DMS 273 treated with DMSO at 0.1 percent for 48 hours (cell line): ENCODE measurements at places on chromosomes 2 and 18.

DNA sequence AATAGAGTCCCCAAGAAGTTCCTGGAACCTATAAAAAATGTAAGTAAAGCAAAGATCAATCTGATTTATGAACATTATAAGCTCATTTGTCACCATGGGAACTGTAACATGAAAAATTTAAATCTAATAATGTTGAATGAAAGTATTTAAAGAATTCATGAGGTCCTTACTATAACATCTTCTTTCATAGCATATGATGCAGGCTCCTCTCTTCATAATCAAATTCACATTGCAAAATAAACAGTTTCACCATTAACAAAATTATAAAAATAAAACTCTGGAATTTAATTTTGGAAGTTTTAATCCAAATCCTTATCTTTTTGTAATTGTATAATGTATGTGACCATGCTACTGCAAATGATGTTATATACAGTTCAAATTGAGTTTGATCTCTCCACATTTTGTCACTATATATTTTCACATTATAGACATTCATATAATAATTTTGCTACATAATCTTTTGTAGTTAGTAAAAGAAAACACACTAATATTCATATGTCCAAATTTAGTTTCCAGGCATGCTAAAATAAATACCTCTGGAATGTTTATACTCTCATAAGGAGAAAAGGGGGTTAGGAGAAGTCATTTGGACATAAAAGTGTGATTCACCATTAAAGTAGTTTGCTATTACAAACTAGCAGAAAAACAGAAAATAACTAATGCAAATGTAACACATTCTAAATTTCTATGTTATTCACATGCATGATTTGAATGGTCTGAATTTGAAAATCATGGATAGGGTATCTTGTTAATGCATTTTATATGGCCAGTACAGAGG, 954.1 kb downstream of the DSC3 start:
- no peak for DNase-seq

DNA sequence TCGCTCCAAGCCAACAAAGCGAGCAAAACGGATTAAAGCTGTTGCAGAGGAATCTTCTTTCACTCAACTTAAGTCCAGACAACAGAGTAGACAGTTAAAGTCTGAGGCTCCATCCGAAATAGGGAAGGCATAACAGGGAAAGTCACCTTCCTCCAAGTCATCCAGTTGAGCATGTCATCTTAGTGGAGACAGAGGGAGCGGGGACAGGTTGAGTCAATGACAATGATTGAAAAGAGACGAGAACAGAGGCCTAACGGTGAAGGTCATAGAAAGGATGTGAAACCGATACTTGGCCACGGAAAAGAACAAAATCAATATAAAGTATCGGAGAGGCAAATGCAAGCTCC, 455 bp downstream of the C18orf32 start:
- DNase-seq, result peak; percentile 42

GRCh38 chr2:235584638-235585007, 90.8 kb downstream of the AGAP1 start:
- DNase-seq, result no peak

DNA sequence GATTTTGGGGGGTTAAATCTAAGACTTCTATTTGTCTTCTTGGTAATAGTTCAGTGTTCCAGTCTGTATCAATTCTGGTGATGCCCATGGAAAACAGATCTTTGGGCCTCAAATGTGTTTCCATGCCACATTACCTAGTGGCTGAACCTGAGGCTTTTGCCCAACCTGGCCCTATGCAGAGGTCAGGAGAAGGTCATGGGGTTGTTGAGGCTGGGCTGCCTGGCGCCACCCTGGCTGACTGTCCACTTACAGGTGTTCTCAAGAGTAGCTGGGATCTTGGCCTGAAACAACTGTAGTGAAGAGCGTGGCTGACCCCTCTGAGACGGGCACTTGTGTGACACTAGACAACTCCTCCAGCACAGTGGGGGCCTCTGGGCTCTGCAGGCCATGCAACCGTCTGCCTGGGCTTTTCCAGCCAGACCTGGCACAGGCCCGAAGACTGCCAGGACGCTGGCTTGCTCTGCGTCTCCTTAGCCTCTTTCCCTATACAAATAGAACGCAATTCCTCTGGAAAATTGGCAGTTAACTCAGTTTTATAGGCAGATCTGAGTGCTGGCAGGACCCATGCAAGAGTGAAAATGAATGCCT, 127.8 kb downstream of the TRIM43 start:
- DNase-seq, result no peak

- DNase-seq, result no peak
Measured at GRCh38 chr2:48369971-48370370, 160.0 kb upstream of the STON1 start.

DNA sequence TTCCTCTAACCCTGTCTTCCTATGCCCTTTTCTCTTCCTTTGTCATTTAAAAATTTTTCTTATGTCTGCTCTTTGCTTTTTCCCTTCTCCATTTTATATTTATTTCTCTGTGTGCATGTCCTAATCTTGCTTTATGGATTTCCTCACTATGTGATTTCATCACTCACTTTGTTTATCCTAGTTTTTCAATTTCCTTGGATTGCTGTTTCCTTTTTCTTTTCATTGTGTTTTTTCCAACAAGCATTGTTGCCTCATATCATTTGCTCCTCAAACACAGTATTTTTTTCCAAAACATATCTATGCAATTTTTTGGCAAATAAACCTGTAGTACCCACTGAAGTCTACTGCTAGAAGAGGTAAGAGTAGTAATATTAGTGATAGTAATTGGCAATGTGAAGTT, 67.4 kb upstream of the PNPT1 start:
- no peak for DNase-seq

DNA sequence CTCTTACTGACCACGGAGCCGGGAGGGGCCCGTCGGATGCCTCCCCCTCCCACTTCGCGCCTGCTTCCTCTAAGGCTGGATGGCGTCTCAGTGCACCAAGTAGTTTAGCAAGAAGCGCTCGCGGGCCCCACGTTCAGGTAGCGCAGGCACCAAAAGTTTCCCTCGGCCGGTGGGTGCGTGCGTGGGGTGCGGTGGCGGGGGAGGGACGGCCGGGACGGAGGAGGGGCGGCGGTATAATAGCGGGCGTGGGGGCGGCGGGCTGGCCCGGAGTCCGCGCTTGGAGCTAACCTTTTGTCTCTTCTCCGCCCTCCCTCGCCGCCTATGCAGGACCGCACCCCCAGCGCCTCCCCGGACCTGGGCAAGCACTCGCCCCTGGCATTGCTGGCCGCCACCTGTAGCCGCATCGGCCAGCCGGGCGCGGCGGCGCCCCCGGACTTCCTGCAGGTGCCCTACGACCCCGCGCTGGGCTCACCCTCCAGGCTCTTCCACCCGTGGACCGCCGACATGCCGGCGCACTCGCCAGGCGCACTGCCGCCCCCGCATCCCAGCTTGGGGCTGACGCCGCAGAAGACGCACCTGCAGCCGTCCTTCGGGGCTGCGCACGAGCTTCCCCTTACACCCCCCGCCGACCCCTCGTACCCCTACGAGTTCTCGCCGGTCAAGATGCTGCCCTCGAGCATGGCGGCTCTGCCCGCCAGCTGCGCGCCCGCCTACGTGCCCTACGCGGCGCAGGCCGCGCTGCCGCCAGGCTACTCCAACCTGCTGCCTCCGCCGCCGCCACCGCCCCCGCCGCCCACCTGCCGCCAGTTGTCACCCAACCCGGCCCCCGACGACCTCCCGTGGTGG, 1.0 kb downstream of the SP5 start:
- DNase-seq, result no peak

DNA sequence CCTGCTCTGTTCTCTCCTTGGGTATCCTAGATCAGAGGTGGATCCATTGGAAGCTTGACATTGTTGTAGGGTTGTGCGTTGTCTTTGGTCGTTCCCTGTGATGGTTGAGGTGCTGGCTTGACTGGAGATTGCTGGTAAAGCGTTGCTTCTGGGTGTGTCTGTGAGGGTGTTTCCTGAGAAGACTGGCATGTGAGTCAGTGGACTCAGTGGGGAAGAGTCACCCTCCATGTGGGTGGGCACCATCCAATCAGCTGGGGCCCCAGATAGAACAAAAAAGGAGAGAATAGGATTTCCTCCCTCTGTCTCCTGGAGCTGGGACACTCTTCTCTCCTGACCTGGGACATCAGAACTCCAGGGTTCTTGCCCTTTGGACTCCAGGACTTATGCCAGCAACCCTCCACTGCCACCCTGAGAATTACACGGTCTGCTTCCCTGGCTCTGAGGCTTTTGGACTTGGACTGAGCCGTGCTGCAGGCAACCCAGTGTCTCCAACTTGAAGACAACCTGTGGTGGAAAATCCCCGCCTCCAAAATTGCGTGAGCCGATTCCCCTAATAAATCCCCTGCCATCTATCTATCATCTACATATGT, 14.8 kb upstream of the REEP1 start:
- DNase-seq, result no peak

DNA sequence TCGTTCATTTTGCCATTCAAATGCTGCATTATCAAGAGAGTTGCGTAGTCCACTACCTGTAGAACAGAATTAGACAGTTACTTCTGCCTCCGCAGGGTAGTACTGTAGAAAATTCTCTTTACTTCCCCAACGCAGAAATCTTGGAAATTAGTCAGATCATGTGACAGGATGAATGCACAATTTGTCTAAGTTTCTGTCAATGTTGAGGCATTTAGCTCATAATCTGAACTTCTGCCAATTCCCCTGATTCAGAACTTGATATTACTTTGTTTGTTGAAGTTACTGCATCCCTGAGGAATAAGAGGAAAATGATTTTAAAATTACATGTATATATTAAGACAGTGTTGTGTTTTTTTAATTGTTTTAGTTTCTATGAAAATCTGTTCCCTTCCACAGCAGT, 83.4 kb downstream of the TTC27 start:
- no peak for DNase-seq

DNA sequence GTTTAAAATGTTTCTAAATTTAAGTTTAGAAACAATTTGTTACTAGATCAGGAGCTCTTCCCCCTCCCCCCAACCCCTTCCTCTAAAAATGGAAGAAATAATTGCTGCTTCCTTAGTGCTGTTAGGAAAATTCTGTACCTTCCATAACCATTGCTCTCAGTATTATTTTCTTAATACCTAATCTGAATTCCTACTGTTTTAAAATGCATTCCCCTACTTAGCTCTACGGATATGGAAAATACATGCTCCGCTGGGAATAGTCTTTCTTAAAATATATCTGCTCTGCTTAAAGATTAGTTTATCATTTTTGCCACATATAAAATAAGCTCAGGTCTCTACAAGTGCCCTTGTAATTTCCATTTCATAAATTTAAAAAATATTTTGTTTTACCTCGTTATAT, 215.2 kb downstream of the TGIF1 start:
- DNase-seq, result no peak

- DNase-seq, result no peak
Measured at GRCh38 chr18:32772581-32773381, at the start of gene KLHL14. TSS of gene KLHL14 (minus strand) at chr18:32773023. CDS start at chr18:32770591, 2,432 bp downstream.

GRCh38 chr2:71934320-71934593, 213.4 kb downstream of the CYP26B1 start:
- DNase-seq, result no peak

DNA sequence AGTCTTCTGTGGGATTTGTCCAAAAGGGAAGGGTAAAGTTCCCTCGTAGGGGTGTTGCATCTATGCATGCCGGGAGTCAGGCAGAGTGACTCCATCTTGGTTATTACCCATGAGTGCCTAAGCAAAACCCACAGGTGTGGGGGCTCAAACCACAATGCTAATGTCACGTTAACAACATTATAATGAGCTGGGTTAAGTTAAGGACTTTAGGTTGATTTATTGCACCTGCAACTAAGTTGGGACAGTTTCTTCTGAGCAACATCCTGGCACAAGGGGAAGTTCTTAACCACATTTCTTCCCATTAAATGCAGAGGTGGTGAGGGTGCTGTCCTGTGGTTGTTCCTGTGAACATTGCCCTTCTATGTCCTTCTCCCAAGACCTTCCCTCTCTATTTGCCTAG, 1596.8 kb upstream of the SLC39A10 start:
- DNase-seq, result no peak

DNA sequence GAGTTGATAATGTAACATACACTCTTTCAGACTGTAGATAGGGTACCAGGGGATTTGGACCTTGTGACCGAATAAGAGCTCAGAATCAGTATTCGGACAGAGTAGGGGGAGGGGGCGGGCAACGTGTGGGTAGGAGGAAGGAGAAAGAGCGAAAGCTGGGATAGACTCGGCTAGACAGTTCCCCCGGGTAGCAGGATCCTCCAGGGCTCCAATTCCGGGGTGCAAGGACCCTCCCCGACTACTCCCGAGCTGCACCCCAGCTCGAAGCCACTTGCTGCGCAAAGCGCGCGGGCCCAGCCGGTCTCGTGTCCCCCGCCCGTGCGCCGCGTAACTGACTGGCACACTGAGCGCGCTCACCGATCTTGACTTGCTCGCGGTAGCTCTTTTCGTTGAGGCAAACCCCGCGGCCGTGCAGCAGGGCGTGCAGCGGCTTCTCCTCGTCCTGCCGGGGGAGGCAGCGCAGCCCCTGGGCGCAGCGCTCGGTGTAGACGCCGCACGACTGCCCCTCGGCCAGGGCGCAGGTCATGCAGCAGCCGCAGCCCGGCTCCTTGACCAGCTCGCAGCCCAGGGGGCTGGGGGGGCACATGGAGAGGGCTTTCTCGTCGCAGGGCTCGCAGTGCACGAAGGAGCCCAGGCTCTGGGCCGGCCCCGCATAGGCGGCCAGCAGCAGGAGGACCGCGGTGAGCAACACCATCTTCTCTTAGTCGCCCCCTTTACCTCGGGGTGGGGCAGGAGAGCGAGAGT, 1.1 kb downstream of the IGFBP5 start:
- DNase-seq, result peak; percentile 47

- no peak for DNase-seq
Measured at GRCh38 chr2:25587361-25587760, 86.0 kb downstream of the DTNB start.

GRCh38 chr2:102337012-102337411, 18.6 kb upstream of the IL18R1 start:
- DNase-seq, result no peak

DNA sequence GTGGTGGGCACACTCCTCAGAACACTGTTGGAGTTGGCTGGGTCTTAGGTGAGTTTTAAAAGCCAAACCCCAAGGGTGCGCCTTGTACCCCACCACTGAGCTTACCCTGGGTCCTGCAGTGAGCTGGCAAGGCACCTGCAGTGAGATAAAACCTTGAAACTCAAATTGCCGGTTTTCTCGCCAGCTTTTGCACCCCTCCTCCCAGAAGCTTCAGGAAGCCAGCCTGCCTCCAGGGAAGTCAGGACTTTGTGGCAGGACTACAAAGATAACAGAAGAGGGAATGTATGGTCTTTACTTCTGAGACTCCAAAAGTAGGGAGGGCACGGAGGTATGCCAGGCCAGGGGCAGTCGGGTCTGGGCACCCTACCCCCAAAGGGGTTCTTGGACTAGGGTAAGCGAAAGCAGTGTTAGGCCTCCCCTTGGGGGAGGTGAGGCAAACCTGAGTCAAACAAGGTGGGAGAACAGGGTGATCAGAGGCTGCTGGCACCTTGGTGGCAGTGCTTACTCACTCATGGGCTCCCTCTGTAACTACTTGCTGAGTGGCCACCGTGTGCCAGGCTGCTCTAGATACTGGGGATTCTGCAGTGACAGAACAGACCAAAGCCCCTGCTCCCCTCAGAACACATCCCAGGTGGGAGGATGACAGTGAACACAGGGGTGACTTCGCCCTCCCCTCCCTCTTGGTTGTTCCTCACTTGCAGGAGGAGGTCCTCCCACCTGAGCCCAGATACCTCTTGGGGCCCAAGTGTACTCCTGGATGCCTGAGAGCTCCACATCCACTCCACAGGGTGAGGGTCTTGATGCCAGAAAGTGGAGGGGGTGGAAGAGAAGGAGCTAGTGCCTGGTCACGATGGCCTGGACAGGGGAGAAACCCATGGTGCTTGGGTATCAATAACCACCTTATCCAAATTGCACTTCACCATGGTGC, 69.3 kb upstream of the RGPD5 start:
- no peak for DNase-seq

- DNase-seq, result no peak
Measured at GRCh38 chr2:224022486-224022885, 16.6 kb downstream of the SERPINE2 start.

GRCh38 chr2:23553561-23553960, 168.6 kb downstream of the KLHL29 start:
- DNase-seq, result no peak
